ENCODE measurements at places on chromosomes 3 and 15.

- DNase-seq, result no peak
These were observed 208.8 kb downstream of the CADM2 start for GRCh38 chr3:85167576-85167975.

GRCh38 chr15:39579487-39580116 is 1.3 kb upstream of the THBS1 start:
- no peak for DNase-seq

DNA sequence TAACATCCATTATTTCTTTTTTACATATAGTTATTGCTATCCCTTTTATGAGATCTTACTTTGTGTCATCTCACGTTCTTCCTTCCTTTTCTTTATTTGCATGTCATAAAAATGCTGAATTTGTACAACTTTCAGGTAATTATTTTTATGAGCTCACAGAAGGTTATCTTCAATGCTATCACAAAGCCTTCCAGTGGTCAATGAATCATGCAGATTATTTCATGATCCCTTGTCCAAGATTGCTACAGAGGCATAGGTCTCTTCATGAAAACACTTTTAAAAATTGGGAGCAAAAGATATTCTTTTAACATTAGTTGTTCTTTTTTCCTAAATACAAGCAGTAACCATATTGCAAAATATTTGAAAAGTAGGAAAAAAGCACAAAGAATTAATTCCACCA is 880.1 kb upstream of the NR2F2 start:
- DNase-seq, result no peak

- DNase-seq, result no peak
These were observed 40.9 kb downstream of the FBXL2 start for GRCh38 chr3:33317963-33318709.

- DNase-seq, result peak; percentile 21
These were observed 73.9 kb upstream of the CHRNB4 start for GRCh38 chr15:78714890-78715289.

DNA sequence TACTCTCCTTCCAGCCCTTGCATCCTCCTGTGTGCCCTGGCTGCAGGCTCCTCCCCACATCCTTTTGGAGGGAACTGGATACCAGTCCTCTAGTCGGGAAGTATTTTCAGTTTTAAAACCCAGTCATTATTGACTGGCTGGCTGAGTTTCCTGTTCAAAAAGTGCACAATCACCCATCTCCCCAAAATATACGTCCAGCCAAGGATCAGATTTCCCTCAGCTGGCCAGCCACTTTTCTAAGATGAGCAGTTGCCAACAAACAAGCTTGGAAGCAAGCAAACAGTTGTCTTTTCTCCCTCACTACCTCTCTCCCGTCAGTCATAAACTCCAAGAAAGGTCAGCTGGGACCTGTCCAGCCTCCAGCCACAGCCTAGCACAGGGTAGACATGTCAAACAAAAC is 147.7 kb upstream of the GALNT15 start:
- no peak for DNase-seq

GRCh38 chr15:64466408-64467141 is 6.2 kb downstream of the ZNF609 start:
- no peak for DNase-seq

DNA sequence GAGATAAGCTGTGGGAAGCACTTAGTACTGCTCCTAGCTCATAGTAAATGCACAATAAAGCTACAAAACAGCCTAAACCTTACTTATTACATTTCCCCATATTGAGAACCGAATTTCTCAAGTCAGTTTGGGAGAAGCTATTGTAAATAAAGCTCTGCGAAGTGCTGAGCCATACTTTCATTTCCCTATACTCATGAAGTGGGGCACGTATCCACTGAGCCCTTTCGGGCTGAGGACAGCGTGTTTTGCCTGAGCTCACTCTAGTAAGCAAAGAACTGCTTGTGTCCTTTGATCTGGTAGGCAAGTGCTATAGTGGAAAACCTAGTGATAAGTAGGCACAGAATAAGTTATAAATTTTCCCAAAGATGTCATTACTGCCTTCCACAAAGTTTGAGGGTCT is 165.0 kb downstream of the RSL24D1 start:
- peak; percentile 25 for DNase-seq

- DNase-seq, result no peak
These were observed 497 bp upstream of the RPLP1 start for GRCh38 chr15:69451951-69452691.

DNA sequence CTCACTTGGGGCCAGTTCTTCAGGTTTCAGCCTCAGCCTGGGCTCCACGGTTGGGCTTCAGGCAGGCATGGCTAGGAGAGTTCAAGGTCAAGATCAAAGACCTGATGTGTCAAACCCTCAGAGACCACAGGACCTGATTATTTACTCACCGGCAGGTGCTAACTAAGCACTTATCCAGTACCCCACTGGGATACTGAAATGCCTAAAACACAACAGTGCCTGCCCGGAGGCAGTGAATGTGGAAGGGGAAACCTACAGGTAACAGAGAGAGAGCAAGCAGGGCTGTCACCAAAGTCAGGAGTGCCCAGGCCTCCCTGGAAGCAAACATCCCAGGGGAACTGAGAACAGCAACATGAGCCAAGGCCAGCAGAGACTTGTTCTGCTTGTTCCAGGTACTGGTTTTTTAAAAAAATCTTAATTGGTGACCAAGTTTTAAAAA is 6.7 kb downstream of the IDH2 start:
- DNase-seq, result no peak

DNA sequence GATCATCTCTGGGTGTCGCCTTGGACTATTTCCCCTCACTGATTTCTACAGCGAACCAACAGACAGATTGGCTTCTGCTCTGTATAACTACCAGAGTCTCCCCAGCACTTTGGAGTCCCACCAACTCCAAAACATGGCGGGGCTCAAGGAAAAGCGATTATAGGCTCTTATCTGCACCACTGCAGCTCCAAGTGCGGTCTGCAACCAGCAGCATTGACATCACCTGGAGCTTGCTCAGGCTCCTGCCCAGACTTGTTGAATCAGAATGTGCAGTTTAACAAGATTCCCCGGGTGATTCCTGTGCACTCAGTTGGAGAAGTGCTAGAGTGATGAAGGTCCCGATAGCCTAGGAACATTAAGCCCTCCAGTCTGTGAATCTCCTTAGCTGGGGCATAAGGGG is 9.0 kb downstream of the CCK start:
- no peak for DNase-seq

GRCh38 chr15:95226835-95227234 is 995.5 kb downstream of the MCTP2 start:
- DNase-seq, result no peak

DNA sequence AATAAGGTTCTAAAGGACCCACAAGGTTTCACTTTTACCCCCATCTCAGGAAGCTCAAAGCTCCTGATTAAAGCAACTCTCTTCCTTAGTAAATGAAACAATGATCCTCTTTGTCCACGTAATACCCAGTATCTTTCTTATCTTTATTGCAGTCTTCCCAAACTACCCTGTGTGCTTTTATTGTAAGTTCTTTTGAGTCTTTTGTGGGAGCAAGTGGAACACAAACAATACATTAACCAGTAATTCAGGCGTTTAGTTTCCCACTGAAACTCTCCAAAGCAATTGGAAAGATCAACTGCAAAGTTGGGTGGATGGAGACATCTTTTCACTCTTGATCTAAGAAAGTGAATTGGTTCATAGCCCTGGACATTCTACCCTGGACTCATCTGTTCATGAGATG is 240.0 kb downstream of the ZNF621 start:
- DNase-seq, result no peak

- no peak for DNase-seq
These were observed 17.3 kb downstream of the MRPS11 start for GRCh38 chr15:88484682-88485331.

DNA sequence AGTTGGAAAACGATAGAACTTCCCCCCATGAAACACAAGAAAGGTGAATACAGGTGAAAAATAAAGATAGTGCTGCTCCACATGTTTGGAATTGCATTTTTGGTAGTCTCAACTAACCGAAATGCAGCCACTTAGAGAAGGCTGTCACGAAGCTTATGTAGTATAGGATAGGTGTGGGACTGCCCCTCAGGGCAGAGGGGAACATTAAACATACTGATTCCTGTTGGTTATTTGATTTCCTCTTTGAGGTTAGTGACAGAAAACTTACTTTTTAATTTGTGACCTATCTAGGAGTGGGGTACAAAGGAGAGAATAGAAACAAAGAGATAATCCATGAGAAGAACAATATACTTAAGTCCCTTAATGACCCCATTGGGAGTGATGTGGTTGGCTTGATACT is 85.8 kb upstream of the SATB1 start:
- DNase-seq, result no peak

- no peak for DNase-seq
These were observed 301.4 kb downstream of the RBMS3 start for GRCh38 chr3:29582273-29582672.

- DNase-seq, result peak; percentile 18
These were observed 77.2 kb downstream of the SCN10A start for GRCh38 chr3:38738630-38739395.

GRCh38 chr15:63605816-63606215 is 8.6 kb downstream of the FBXL22 start:
- DNase-seq, result no peak

DNA sequence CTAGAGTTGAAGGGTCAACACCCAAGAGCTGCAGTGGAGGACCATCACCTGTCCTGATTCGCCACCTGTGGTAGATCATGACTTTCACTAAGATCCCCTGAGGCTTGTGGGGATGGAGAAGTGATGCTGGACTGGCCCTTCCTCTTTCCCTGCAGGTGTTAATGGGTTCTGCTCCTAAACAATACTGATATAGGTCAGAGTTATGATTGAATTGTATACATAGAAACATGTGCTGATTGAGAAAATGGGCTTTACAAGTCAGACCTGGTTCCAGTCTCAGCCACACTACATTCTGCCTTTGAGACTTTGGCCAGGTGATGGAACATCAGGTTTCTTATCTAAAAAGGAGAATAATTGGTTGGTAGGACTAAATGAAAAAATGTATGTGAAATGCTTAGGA is 418.9 kb upstream of the TPRG1 start:
- no peak for DNase-seq

GRCh38 chr3:108091498-108092250 is 843 bp upstream of the CD47 start:
- no peak for DNase-seq

- DNase-seq, result no peak
These were observed 45.4 kb downstream of the AMOTL2 start for GRCh38 chr3:134328846-134329245.

DNA sequence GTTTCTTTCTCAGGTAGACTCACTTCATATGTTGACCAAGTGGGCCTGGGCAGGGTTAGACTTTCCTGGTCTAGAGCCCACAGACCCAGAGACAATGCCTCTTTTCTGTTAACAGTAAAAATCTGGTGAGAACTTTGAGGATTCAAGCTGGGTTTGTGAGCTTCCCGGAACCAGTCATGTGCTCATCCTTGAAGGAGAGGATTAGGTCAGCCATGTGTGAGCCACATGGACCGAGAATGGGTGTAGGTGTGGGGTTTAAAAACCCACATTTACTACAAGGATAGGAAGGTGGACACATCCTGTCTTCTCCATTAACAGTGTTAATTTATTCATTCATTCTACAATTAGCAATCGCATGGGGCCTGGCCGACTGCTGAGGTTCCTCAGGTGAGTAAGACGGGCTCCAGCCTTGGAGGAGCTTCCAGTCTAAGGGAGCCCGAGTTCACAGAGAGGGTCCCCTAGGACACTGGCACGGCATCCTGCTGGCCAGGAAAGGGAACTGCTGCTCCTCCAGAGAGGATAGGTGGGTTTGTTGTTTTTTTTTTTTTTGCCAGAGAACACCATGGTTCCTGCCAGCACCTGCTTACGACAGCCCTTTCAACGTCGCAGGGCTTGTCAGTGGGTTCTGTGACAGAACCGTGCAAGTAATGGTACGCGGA is 69.0 kb downstream of the SQOR start:
- no peak for DNase-seq

DNA sequence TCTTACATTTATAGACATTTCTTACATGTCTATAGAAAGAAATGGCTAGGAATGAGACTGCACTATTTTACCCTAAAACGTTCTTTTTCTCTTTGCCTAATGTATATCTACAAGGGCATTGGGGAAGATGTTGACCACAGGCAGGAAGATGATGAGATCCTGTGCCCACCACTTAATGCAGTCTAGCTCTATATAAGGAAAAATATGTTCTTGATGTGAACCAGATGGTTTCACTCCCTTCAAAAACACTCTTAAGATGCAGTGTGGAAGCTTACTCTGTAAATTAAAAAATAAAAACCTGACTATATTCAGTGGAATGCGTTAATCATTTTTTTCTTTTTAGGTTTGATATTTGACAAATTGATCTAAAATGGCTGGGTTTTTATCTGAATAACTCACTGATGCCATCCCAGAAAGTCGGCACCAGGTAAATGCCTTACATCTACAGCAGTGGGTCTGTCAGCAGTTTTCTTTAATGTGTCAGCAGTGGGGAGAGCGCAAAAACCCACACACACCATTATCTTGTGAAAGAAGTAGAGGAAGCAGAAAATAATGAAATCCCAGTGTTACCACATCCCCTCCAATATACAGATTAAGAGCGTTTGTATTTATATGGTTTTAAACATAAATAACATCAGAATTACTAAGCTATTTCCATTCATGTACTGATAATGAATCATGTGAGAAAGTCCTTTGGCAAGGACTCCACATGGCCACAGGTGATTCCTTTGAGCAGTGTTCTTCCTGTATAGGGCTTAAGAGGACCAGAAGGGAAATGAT is 10.1 kb downstream of the AGTR1 start:
- peak; percentile 55 for DNase-seq

GRCh38 chr3:129403450-129403849 is 25.0 kb downstream of the EFCAB12 start:
- no peak for DNase-seq

DNA sequence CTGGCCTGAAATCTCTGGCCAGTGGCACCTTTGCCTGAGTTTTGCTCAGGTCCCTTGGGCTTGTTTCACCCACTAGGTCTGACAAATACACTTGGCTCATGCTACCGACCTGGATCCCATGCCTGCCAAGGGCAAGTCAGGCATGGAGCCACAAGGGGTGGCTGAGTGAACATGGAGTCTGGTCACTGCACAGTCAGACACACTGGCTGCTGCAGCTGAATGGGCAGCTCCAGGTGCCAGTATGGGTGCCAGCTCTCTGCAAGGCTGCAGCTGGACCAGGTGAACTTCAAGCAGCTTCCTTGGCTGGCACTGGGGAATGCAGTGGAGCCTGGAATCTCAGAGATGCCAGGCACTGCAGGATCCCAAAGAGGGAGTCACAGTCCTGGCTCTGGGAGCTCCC is 170.3 kb downstream of the NECTIN3 start:
- no peak for DNase-seq

DNA sequence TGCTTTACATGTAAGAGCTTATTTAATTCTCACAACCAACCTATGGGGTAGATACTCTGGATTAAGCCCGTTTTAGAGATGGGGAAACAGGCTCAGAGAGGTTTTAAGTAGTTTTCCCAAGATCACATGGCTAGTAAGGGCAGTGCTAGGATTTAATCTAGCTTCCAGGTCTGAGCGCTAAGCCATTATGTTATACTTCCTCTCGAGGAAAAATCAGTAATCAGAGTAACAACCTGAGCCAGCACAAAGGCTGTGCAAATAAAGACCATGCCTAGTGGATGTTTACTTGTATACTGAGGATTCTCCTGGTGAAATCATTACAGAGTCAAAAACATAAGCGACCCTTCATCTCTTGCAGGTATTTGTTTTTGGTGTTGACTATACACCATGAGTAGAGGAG is 9.0 kb downstream of the FSTL1 start:
- DNase-seq, result no peak
